ENCODE measurements at places on chromosomes 5 and 9.

DNA sequence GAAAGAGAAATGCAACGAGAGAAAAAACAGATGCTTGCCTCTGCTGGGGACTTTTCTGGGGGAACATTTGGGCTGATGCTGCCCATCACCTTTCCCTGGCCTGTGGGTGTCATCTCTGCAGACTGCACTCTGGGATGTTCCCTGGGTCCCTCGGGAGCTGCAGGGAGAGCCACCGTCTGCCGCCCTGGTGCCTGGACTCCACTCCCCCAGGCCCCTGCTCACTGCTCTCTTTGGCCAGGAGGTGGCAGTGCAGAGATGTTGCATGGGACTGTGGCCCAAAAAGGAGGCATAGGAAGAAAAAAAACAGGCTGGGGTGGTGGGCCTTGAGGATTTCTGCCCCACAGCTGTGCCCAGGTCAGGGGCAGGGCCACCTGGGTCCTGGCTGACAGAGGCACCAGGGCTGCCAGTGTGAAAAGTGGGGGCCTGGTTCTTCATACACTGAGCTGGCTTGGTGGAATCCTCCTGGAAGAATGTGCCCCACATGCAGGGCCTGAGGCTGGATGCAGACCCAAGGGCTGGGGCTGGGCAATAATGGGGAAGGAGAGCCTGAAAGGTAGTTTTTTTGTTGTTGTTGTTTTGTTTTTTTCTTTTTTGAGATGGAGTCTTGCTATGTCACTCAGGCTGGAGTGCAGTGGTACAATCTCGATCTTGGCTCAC, 353.6 kb downstream of the SLIT3 start:
- peak; percentile 35 for DNase-seq

GRCh38 chr5:172713113-172713808, 57.7 kb downstream of the DUSP1 start:
- DNase-seq = peak; percentile 51

DNA sequence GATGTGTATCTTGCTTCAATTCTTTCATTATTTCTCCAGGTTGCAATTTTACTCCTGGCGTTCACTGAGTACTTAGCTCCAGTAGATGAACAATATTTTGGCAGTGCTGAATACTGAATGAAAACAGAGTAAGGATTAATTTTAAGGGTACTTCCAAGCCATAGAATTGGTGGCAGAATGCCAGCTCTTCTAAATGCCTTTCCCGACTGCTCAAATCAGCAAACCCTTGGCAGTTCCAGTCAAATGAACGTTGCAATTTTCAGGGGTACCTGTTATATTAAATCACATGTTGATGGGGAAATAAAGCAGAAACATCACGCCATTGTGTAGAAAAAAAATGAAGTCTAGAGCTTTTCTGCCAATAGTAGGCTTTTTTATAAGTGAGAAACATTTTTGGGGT, 282.4 kb upstream of the RPS23 start:
- DNase-seq = no peak

- DNase-seq = no peak
Measured at GRCh38 chr5:76472335-76473008, 69.4 kb downstream of the IQGAP2 start.

DNA sequence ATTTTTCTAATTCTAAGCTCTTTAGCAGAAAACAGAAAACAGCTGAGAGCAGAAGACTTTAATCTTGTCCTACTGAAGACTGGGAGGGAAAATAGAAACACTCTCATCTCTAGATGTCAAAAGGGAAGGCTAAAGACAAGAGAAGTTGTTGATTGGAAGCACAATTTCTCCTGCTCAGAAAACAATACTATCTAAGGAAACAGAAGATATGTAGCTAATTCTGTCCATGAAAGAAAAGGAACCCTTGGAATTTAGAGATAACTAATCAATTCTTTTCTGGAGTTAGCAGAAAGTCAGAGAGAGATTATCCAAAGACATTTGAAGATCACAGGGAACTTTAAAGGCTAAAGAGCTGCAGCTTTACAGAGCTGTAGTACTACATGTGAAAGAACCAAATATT, 126.2 kb downstream of the HSD17B3 start:
- DNase-seq = no peak

GRCh38 chr5:169566202-169566601, 17.4 kb upstream of the SPDL1 start:
- DNase-seq = no peak

- DNase-seq = peak; percentile 54
Measured at GRCh38 chr5:7886849-7887475, 18.0 kb downstream of the MTRR start.
